ENCODE measurements at places on chromosomes 12 and 14.
A peak's percentile ranks its signal among the peaks of the same experiment; 100 is the strongest.

DNA sequence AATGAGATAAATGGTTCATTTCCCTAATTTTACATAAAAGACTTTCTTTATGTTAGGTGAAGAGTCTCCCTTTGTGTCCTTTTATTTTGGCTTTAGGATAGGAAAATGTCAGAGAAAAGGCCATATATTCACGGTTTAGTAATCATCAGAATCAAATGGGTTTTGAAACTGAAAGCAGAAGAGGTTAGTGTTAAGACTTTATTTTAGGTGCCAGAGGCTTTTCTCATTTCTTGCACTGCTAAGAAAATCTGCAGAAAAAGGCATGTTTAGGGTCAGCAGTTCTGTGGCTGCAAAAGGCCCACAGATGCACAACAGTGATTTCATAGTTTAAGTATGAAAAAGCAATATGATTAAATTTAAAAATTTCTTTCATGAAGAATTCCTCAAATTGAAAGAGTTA lies 80.4 kb upstream of the SINHCAF start:
- no peak for DNase-seq

DNA sequence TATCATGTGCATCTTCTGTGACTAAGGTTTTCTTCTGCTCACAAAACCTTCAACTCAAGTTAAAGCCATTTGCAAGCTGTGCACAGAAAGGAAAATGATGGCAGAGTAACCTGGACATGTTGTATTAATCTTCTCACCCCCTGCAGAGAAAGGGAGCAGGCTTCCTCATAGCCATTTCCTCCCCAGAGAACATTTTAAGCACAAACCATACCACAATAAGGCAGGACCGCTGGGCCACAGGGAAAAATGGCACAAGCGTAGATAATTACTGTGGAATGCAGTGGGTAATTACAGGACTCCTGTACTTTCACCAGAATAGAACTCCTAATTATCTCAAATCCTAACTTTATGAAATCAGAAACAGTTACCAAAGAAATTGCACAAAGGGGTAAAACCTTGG lies 215.7 kb downstream of the KIF21A start:
- DNase-seq, result no peak

- DNase-seq, result no peak
These were observed 48.9 kb upstream of the POC1B start for GRCh38 chr12:89574736-89575208.

DNA sequence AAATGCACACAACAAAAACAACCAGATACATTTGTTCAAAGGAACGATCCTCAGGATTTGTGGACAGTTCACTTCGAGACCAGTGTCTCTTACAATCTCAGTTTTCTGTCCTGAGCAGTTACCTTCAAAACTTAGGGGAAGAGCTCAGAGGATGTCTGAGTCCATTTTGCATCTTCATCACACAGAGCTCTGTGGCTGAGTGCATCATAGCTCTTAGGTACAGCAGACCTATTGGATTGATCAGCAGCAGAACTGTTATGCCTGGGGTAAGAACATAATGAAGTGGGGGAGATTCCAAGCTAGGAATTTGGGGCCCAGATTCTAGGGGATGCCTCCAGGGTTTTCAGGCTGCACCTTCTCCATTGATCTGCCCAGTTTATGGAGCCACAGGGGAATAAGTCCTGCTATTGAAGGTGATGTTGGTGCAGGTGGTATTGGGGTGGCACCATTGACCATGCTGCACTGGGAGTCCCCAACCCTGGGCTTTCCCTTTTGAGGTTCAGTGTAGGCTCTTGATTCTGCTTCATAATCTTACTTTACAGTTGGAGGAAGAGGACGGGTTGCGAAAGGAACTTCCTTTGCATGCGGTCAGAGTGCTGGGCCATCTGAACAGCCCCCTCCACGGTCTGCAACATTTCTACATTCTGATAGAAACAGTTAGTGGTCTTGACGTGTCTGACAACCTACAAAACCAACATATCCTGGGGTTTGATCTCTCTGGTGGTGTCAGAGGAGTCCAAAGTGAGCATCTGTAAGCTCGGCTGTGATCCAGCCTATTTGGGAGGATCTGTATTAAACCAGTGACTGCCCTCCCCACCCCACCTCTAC lies 112.8 kb downstream of the CHST11 start:
- DNase-seq, result no peak

DNA sequence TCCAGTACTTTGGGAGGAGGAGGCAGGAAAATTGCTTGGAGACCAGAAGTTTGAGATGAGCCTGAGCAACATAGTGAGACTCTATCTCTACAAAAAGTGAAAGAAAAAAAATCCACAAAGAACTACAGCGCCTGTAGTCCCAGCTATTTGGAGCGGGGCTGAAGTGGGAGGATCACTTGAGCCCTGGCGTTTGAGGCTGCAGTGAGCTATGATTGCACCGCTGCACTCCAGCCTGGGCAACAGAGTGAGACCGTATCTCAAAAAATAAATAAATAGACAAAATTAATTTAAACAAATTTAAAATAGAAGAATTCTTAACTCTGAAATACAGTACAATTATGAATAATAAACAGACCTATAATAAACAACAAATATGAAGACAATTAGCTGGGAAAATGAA lies 40.9 kb downstream of the ATL1 start:
- DNase-seq, result no peak

GRCh38 chr14:96713426-96713825 lies 83.8 kb upstream of the VRK1 start:
- DNase-seq, result no peak

DNA sequence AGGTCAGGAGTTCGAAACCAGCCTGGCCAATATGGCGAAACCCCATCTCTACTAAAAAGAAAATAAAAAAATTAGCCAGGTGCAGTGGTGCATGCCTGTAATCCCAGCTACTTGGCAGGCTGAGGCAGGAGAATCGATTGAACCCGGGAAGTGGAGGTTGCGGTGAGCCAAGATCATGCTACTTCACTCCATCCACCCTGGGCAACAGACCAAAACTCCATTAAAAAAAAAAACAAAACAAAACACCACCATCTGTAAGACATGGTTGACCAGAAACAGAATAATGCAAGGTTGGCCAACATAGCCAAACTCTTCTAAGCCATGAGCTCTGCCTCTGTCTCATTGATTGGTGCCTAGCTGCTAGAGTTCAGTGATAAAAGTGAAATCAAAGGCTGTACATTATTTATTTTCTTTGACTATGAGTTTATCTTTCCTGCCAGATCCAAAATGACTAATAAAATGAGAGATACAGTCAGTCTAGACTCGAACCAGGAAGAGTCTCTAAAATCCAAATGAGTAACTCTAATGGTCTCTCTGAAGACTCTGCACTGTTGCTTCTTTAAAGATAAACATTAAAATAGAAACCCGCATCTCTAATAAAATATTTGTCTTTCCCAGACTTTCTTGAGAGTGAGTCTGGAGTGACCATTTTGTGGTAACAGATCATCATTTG lies 404.7 kb downstream of the DAD1 start:
- DNase-seq, result no peak

DNA sequence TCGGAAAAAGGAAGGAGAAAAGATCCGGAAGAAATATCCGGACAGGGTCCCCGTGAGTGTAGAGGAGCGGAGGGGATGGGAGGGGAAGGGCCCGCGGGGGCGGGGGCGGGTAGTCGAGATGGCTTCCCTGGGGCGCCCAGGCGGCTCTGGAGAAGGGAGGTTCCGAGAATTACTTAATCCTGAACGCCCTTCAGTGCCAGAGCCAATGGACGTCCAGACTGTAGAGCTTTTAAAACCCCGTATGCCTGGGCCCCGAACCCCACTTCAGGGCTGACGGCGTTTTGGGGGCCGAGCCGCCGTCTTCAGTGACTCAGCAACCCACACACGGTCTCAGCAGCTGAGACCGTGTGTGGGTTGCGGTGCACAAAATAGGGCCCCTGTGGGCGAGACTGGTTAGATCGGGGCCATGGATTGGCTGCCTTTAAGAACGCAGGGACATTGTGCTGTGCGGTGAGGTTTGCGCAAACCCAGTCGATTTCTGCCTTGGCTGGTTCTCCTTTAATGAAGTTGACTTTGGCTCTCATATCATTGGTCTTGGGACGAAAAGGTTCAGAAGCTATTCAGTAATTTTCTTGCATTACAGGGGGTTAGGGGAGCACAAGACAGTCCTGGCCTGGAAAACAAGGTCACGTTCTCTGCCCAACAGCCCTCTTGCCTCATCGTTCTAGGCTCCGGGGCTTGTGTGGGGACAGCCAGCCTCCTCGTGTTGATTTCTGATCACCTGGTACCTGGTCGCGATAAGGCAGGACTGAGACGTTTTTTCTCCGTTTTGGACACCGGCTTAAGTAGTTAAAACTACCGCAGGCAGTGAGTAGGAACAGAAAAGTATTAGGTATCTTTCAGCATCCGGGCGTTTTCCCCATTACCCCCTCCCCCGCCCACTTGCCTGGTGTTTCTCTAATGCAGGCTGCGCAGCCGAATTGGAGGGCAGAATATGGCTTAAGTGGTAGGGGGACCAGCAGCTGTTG lies 775 bp downstream of the GABARAPL1 start:
- peak; percentile 58 for DNase-seq

- peak; percentile 2 for DNase-seq
These were observed 89.3 kb upstream of the RFX4 start for GRCh38 chr12:106493531-106493930.

GRCh38 chr12:69225251-69225910 lies 14.0 kb upstream of the CPSF6 start:
- no peak for DNase-seq

- DNase-seq, result no peak
These were observed 72.8 kb upstream of the IFNG-AS1 start for GRCh38 chr12:67916266-67916970.

GRCh38 chr12:87338681-87339080 lies 690.5 kb downstream of the C12orf50 start:
- no peak for DNase-seq

DNA sequence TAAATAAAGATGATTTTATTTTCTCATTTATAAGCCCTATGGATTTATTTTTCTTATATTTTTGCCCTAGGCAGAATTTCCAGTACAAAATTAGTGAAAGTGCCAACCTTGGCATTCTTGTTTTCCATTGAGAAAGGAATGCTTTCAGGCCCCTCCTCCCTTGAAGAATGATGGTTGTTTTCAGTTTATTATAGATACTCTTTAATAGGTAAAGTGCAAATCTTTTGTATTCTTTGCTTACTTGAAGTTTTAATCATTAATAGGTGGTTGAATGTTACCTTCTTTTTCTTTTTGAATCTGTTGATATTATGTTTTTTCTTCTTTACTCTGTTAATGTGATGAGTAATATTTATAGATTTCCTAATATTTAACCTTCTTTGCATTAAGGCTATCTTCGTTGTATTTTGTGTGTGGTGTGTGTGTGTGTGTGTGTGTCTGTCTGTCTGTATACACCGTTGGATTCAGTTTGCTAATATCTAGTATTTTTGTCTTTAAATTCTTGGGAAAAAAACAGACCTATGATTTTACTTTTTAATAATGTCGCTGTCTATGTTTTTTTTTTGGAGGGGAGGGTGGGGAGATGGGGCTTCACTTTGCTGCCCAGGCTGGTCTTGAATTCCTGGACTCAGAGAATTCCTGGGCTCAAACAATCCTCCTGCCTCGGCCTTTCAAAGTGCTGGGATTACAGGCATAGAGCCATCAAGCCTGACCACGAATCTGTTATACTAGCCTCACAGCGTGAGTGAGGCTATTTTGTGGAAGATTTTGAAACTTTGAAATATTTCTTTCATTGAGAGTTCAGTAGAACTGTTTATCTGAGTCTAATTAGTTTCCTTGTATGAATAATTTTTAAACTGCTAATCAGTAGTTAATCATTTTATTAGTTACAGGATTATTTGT lies 13.5 kb downstream of the SRGAP1 start:
- no peak for DNase-seq

GRCh38 chr12:17918013-17918412 lies 172.0 kb downstream of the RERGL start:
- DNase-seq, result no peak

GRCh38 chr12:82695531-82695930 lies 8.8 kb downstream of the TMTC2 start:
- no peak for DNase-seq

GRCh38 chr14:59511916-59512575 lies 27.7 kb downstream of the JKAMP start:
- DNase-seq, result no peak

DNA sequence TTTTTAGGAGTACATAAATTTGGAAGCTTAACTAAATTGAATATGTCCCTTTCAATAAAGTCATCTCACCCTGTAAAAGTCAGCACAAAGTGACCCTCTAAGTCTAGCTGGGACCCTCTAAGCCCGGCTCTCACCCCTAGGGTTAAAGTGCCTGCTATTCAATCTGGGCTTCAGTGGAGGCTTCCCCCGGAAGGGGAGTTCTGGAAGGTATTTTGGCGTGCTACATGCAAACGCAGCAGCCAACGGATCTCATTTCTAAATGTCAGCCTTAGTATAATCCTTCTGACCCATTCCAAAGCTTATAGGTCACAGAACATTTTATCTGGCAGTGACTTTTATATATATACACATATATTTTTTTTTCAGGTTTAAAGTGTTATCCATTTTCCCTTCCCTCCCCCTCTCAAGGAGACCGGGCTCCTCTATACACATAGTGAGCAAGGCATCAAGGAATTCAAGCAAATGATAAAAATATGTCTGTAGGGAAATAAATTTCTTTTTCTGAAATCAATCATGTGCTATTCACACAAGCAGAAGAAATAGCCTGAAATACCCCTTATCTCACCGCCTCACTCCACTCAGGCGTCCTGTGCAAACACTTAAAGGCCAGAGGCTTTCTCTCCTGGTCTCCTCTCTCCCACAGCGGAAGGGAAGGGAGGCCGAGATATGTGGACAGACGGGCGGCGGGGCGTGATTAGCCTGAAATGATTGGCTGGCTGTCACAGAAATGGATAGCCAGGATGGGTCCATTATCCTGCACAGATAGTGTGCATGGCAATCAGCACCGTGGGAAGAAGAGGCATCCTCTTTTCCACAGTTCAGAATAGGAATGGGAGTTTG lies 301.7 kb downstream of the GALC start:
- DNase-seq, result no peak

DNA sequence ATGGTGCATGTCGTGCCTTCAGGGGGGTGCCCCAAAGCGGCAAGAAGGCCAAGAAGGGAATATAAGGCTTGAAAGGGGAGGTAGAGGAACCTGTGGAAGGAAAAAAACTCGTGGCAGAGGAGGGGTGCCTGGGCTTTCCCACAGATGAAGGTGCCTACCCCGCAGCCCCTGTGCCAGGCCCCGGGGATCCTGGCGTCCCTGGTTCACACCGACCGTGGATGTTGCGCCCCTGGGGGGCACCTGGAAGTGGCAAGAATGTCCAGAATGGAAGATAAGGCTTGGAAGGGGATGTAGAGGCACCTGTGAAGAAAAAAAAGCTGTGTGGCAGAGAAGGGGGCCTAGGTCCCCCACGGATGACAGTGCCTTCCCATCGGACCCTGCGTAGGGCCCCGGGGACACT lies 282.2 kb downstream of the ALG10 start:
- no peak for DNase-seq

GRCh38 chr12:32483499-32483898 lies 84.1 kb downstream of the FGD4 start:
- DNase-seq, result peak; percentile 13

DNA sequence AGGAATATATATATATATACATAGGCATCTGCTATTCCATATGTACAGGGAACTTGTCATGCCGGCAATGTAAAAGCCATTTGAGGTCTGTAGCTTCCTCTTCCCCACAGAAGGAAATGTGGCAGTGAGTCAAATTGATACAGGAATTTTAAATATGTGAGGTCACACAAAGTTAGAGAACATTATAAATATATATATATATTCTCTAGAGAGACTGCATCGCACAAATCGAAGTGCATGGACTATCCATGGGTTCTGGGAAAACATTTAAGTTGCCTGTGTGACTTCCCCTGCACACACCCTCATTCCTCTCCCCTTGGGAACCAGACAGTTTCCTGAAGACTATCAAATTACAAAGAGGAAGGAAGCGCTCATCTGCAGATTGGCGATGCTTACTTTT lies 100.9 kb upstream of the CCDC91 start:
- DNase-seq, result no peak
